Articular chondrocyte of knee joint (primary cell): ENCODE measurements at places on chromosomes 16 and 17. TPM values are rescaled to one million over a fixed set of nuclear protein-coding genes. Genes with fewer than 3 reads are reported as not detected.

TBC1D3G gene
- total RNA-seq = not detected in 2 replicates

TRPV3 gene
- total RNA-seq = 0.91 and 2.2 TPM in 2 replicates

FUS gene
- total RNA-seq = 39.7 and 45.1 TPM in 2 replicates

LPO gene
- total RNA-seq = under 0.01 TPM in 1 of 2 replicates, not detected in the other

GCGR gene
- total RNA-seq = not detected in 2 replicates

WSCD1 gene
- total RNA-seq = 0.32 TPM in 1 of 2 replicates, not detected in the other

NRN1L gene
- total RNA-seq = 0.32 TPM in 1 of 2 replicates, not detected in the other

PROCA1 gene
- total RNA-seq = 0.54 and 0.78 TPM in 2 replicates
